Stimulated activated naive CD4-positive, alpha-beta T cell treated with Interleukin-2 at 50 U/mL for 16 hours (primary cell): ENCODE measurements at places on chromosomes 11 and 22.

- no peak for DNase-seq
Observed at GRCh38 chr22:31651664-31652063, 10.4 kb downstream of the PISD start.

- no peak for DNase-seq
Observed at GRCh38 chr11:122095681-122096262, 20.2 kb downstream of the BLID start.

DNA sequence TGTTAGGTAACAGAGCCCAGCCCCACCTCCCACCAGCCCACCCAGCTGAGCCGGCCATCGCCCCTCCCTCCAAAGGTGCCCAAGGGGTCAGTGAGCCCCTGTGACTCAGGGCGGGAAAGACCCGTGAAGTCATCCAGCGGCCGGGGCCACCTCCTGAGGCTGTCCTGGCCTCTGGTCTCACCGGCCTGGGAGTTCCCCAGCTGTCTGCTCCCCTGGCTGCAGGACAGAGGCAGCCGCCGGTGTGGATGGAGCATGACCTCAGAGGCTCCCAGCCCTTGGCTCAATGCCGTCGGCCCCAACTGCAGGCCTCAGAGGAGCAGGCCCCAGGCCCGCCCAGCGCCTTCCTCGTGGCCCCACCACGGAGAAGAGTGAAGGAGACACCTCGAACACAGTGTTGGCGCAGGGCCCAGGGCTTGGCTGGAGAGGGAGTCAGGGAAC is 28.7 kb downstream of the RPL3 start:
- DNase-seq = no peak

- peak; percentile 60 for DNase-seq
Observed at GRCh38 chr22:38505541-38506117, 482 bp downstream of the DDX17 start.

GRCh38 chr11:69956669-69957190 is 121.4 kb upstream of the ANO1 start:
- no peak for DNase-seq
